NCI-H1930 (cell line): ENCODE measurements at places on chromosomes 1 and 21.

- DNase-seq: no peak
Observed at GRCh38 chr1:203701606-203702005, 63.4 kb upstream of the LAX1 start.

GRCh38 chr1:3652548-3653285 lies 401 bp downstream of the TP73 start:
- DNase-seq: no peak

DNA sequence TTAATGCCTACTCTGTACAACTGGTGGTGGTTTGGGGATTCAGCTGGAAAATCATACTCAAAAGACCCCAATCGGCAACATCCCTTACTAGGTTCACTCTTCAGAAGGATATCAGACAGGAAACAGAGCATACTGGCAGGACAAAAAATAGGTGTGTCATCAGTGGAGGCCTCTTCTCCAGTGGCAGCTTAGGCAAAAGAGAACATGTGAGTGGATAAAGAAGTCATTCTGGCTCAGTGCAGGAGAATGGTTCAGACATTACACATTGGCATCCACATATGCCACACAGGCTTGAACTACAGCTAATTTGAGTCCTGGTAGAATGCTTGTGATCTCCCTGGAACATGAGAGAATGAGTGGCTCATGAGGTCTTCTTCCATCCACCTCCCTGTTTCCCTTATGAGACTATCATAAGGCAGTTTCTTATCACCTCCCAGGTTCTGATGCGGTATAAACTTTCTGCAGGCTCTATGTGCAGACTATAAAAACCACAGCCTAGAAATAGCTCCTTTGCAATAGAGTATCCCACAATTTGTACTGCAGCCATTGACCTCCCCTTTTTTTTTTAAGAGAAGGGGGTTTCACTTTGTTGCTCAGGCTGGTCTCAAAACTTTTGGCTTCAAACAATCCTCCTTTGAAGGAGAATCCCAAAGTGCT lies 24.7 kb downstream of the VAMP4 start:
- no peak for DNase-seq

GRCh38 chr1:78176448-78176847 lies 130.7 kb downstream of the GIPC2 start:
- DNase-seq: no peak

- no peak for DNase-seq
Observed at GRCh38 chr1:90502194-90502593, 214.9 kb downstream of the BARHL2 start.

DNA sequence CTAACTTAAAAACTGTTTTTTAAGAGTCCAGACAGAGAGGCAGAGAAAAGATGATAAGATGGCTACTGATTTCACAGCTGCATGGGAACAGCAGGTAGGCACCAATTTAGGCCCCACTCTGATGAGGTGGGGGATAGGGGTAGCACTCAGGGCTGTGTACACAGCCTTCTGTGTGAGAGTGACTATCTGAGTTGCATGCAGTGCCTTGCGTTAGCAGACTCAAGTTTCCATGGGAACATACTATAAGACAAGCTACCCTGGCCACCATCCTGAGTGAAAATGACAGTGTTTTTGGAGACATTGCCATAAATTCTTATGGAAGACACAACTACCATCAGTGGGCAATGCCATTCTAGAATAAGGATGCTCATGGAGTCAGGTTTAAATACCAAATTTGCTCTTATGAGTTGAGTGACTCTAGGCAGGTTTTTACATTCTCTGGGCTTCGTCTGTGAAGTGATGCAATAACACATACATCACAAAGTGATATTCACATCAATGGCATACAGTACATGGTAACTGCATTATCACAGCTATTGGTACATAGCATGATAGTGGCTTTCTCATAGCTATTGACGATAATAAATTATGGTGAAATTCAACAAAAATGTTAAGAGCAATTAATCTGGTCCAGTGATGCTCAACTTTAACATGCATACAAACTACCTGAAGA lies 30.5 kb downstream of the SLC9C2 start:
- no peak for DNase-seq

DNA sequence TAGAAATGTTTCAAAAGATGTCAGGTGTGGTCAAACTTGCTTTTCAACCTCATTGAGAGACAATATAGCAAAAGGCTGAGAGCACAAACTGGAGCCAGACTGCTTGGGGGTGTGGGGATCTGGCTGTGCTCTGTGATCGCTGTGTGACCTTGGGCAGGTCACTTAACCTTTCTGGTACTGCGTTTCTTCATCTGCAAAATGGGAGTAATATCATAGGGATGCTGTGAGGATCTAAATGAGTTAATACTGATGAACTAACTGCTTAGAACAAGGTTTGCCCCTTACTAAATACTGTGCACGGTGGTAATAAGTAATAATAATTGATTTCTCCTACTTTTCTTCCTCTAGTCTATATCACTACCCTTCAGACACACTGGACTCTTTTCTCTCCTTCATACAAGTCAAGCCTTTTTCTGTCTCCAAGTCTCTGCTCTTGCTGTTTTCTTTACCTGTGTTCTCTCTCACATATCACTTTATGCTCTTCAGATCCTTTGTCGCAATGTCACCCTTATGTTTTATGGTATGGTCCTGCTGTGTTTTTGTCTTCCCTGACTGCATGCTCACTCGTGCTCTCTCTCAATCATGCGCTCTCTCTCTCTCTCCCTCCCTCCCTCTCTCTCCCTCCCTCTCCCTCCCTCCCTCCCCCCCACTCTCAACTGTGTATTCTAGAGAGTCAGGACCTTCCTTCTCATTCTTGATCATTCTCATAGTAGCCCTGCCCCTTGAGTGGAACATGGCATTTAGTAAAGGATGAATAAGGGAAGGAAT lies 3.3 kb downstream of the MGST3 start:
- no peak for DNase-seq

- DNase-seq: no peak
Observed at GRCh38 chr1:37255136-37255795, 219.1 kb upstream of the ZC3H12A start.

- DNase-seq: no peak
Observed at GRCh38 chr1:174153085-174153824, 6.1 kb upstream of the RABGAP1L start.

DNA sequence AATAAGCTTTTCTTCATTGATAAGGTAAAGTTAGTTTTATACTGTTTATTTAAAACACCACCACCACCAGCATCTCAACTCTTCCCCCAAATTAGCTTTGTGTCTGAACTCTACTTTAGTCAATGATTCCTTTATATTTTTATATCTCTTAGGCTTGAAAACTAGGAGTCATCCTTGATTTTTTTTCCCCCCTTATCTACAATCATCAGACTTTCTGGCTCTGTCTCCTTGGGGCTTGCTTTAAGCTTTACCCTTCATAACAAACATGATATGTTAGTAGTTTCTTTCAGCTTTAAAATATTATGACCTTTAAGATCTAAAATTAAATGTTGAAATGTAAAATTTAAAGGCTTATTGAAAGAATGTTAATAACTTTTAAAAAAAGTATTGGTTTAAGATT lies 28.3 kb downstream of the HS2ST1 start:
- DNase-seq: no peak

- DNase-seq: no peak
Observed at GRCh38 chr21:26788790-26789189, 56.4 kb downstream of the ADAMTS1 start.

GRCh38 chr1:19042675-19043578 lies 86.5 kb upstream of the IFFO2 start:
- no peak for DNase-seq

DNA sequence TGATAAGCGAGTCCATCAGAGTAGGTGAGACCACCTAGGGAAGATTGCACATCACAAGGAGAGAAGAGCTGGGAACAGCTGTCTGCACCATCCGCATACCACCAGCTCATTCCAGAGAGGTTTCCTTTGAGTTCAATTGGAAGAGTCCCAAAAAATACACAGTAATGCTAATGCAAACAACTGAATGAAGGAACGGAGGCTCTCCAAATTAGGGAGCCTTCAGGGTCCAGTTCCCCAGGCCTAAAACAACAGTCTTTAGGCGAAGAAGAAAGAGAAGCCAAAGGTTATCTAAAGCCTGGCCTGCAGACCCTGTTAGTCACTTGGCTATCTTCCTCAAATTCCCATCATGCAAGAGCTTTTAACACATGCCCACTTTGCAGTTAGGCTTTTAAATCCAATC lies 246.4 kb downstream of the PBX1 start:
- DNase-seq: no peak

DNA sequence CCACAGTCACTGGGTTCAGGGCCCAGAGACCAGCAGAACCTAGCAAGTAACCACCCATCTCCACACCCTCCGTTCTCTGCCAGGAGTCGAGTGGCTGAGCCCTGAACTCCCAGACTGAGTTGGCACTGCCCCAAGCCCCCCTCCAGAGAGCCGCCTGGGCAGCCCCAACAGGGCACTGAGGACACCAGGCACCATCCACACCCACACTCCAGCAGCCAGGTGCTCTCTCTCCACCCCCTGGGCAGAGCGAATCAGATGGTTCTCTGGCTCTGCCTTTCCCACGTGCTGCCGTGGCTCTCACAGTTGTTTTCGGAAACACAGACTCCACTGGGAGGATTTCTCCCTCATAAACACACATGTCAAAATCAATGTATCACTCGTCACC lies 13.6 kb downstream of the WDR4 start:
- DNase-seq: no peak

- DNase-seq: no peak
Observed at GRCh38 chr1:169491845-169492281, 6.1 kb upstream of the SLC19A2 start.

DNA sequence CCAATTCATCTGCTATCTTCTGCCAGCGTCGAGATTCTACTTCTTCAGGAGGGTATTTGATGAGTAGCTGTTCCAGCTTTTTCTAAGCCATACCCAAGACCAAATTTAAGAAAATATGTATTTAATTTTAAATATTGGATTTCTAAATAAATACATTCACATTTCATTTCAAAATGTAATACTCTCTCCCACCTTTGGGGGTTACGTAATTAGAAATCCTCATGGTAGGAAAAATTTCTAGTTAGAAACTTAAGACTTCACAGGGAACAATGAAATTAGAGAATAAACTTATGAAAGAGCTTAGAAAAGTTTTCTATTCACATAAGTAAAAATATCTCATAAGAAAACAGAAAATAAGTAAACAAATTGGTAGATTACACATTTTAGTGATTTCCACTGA lies 102.9 kb downstream of the ZZZ3 start:
- no peak for DNase-seq

- no peak for DNase-seq
Observed at GRCh38 chr1:27521861-27522431, 32.0 kb upstream of the WASF2 start.

DNA sequence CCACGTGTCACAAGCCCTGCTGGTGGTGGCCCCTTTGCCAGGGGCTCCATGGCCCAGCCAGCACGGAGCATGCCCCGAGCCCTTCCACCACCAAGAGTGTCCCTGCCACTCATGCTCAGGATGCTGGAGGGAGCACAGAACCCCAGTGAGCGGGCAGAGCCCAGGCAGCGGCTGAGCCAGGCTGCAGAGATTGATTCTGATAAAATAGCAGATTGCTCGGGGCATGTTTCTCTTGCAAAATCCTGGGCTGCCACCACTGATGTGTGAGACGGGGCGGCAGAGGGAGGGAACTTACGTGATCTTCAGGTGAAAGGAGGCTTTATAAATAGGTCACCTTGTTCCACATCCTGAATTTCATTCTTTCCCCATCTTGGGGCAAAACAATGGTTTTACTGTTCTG lies 53.2 kb downstream of the SPSB1 start:
- DNase-seq: no peak

GRCh38 chr1:22508329-22508728 lies 55.0 kb upstream of the EPHA8 start:
- no peak for DNase-seq

GRCh38 chr21:42276526-42277154 lies 38.6 kb downstream of the TFF3 start:
- no peak for DNase-seq

GRCh38 chr1:22788254-22788661 lies 77.6 kb downstream of the EPHB2 start:
- DNase-seq: no peak

DNA sequence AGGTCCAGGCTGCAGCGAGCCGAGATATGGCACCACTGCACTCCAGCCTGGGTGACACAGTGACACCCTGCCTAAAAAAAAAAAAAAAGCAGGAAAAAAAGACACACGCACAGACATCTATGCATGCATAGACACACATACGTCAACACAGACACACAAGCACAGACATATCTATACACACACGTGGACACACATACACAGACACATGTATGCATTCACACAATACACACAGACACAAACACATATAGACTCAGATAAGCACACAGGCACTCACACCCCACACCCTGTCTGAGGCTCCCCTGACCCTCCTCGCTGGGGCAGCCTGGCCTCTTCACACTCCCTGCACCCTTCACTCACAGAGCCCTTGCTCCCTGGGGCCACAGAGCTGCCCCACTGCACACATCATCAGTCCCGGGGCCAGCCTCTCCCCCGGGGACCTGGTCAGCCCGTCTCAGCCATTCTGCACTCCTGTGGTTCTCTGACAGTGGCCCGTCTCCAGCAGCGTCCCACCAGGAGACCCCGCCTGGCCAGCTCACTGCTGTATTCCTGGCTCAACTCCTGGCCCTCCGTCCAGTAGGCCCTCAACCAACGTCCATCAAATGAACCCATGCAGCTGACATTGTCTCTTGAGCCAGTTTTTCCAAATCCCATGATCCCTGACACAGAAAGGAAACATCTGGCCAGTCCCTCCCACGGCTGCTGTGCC lies 4.6 kb upstream of the PRKCZ start:
- DNase-seq: no peak

DNA sequence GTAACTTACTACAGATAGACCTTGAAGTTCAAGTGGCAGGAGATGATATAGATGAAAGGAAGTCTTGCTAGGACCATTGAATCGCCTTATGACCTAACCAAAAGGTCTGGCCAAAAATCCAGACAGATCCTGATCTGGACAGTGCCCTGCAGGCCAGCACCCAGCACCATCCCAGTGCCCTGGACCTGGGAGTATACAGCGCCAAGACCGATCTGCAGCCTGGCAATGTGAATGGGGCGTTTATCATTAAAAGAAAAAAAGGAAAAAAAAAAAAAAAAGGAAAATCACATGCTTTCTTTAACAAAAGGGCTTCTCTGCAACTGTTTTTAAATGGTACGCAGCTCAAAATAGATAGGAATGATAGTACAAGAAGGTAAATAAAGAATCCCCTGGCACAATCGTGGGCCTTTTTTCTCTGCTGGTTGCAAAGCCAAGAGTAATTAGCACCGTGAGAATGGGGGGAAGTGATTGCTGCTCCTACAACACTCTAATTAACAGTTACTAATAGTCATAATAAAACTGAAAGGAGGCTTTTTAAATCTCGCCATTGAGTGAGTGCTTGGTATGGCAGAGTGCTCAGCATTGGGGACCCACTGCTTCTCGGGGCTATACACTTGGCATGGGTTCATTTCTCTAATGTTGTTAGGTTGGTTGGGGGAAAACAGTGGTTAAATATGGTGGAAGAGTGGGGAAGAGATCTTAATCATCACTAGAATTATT lies 146.7 kb downstream of the KAZN start:
- no peak for DNase-seq

- DNase-seq: no peak
Observed at GRCh38 chr1:179984101-179984500, 29.5 kb downstream of the CEP350 start.

- no peak for DNase-seq
Observed at GRCh38 chr1:47411436-47411835, 4.6 kb upstream of the FOXE3 start.
